Ureter (tissue), 1 donor: ENCODE measurements at places on chromosomes 5 and 9. TPM values are rescaled to one million over a fixed set of nuclear protein-coding genes. Genes with fewer than 3 reads are reported as not detected.

DNA sequence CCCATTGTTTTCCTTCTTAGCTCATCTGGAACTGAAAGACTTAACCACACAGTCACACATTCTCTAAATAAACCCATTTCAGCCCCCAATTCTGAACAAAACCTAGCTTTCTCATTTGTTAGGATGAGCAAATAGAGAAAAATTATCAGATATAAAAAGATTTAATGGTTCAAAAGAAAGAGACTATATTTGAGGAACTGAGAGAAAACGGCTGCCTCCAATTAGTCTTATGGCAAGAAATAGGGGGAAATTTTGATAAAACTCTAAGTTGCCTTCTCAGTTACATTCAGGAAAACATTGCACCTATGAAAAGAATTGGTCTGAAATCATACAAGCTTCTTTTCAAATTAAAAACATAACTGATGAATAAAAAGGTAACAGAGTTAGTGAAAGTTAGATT lies 63.7 kb upstream of the ALDH1B1 start:
- no peak for DNase-seq

- peak; percentile 34 for DNase-seq
Measured at GRCh38 chr5:10593531-10594181, 29.8 kb downstream of the ANKRD33B start.

- DNase-seq, result no peak
Measured at GRCh38 chr5:173175523-173175922, 31.2 kb downstream of the BNIP1 start.

DNA sequence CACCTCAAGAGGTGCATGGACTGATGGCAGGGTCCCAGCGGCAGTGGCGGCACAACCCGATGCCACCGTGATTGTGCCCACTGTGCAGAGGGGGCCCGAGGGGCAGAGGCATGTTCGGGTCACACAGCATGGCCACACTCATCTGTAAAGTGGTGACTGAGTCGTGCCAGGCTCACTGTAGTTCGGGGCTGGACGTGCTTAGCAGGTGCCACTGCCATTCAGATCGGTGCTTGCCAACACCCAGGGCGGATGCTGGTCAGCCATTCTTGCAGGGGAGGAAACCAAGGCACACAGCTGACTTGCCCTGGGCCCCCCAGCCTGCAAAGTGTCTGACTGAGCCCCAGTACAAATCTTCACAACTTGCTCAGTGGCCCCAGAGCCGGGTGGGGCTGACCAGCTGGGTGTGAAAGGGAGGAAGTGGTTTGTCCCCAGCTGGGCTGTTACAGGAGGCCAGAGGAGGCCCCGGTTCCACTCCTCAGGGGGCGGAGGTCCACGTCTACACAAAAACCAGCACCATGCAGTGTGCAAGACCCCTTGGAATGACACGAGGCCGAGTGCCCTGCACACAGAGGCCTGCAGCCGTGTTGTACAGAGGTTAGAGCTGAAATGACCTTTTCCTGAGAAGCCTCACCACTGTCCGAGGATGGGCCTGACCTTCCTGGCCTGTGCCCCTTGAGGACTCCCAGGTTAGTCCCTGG lies 17.9 kb downstream of the FGD3 start:
- no peak for DNase-seq

GRCh38 chr9:81431641-81432040 lies 257.7 kb downstream of the TLE1 start:
- DNase-seq, result no peak

DNA sequence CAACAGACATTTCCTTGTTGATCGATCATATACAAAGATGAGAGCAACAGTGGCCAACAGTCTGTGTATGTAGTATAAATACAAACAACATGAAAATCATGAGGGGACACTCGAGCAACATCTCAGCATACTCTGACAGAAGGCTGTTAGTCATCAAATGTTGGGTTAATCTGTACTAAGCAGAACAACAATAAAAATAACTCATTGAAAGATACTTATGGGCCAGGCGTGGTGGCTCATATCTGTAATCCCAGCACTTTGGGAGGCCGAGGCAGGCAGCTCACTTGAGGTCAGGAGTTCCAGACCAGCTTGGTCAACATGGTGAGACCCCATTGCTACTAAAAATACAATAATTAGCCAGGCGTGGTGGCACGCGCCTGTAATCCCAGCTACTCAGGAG lies 67.3 kb downstream of the SCAI start:
- no peak for DNase-seq

GRCh38 chr5:149432376-149432775 lies 53.3 kb upstream of the IL17B start:
- no peak for DNase-seq

DNA sequence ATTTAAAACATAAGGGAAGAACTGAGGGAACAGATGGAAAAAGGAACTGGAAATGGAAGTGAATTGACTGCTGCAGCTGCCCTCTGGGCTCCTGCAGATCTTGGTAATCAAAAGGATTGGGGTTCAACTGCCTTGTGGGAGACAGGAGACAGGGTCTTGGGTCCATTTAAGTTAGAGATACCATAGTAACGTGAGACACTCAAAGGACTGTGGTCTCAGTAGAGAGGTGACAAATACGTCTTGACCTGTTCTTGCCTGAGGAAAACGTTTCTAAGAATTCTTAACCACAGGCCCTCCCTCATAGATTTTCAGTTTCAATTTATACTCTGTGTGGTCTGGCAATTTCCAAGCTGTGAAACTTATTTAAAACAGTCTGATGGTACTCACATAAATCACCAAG lies 100.8 kb upstream of the DHFR start:
- no peak for DNase-seq

The PCDHGA12 gene
- total RNA-seq, result 5.0 TPM

The SEMA6A gene
- 37.8 TPM for total RNA-seq

The PHYHD1 gene
- total RNA-seq, result 26.6 TPM

The FAM221B gene
- 0.26 TPM for total RNA-seq
